Suprapubic skin (tissue), 4 donors: ENCODE measurements at places on chromosomes 16 and 17. TPM values are rescaled to one million over a fixed set of nuclear protein-coding genes. Genes with fewer than 3 reads are reported as not detected.

MPV17L gene
- total RNA-seq: 14.8 TPM

AOC2 gene
- 5.5 TPM for total RNA-seq

GRAP gene
- 2.4 TPM for total RNA-seq

DPEP3 gene
- not detected for total RNA-seq

GJD3 gene
- not detected for total RNA-seq

CCDC200 gene
- not detected for total RNA-seq

HBA2 gene
- total RNA-seq: 13.0 TPM

MYCBPAP gene
- total RNA-seq: 0.42 TPM

SLFN13 gene
- 2.2 TPM for total RNA-seq

WSB1 gene
- total RNA-seq: 62.9 TPM

ZNF48 gene
- 6.3 TPM for total RNA-seq

DNA sequence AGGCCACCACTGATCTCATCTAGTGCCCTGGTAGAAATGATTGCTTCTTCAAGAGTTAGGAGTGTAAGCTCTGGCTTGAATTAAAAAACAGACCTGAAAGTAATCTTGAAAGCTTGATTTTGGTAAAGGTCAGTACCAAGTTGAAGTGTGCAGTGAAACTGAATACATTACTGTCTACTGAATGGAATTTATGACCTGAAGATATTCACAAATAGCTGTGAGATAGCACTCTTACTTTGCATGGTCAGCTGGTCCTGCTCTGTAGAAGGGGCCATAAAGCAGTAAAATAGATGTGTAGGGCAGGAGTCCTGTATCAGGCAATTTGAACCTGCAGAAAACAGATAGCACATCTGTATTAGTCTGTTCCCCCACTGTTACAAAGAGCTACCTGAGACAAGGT, 78.6 kb downstream of the MYH13 start:
- peaks cover 14% of the 10 kb centered on the region for H3K4me1 ChIP-seq
- no peak for DNase-seq
- no peak overlapping the region for H3K4me3 ChIP-seq
- H3K36me3 ChIP-seq: no peaks in the 10 kb centered on the region
- no peak overlapping the region for H3K27ac ChIP-seq

DNA sequence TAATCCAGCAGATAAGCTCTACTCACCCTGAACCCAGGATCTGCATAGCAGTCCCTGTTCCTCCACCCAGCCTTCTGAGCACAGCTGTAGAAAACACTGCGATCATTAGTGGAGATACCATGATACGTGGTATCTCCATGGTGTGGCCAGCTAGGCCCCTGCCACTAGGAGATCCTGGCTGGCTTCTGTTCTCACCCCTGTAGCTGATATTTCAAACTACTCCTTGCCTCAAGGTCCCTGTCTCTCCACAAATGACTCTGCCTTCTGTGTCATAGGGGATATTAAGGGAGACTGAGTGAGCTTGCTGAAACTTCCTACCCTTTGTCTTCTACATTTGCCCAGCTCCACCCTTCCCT, 44.3 kb downstream of the ERN1 start:
- no peaks in the 10 kb centered on the region for H3K27me3 ChIP-seq
- no peak overlapping the region for H3K27ac ChIP-seq
- DNase-seq: no peak
- peaks cover 37% of the 10 kb centered on the region for H3K4me1 ChIP-seq
- H3K4me3 ChIP-seq: no peak overlapping the region
- H3K36me3 ChIP-seq: no peaks in the 10 kb centered on the region

DNA sequence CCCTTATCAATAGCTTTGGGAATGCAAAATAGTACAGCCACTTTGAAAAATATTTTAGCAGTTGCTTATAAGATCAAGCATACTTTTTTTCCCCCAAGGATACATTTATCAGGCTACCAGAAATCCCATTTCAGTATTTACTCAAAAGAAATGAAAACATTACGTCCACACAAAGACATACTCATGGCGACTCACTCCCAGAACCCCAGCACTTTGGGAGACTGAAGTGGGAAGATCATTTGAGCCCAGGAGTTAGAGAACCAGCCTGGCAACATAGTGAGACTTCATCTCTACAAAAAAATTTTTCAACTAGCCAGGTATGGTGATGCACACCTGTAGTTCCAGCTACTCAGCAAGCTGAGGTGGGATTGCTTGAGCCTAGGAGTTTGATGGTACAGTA, 5.9 kb downstream of the SKA2 start:
- H3K4me3 ChIP-seq: no peak overlapping the region
- no peaks in the 10 kb centered on the region for H3K36me3 ChIP-seq
- no peak overlapping the region for H3K27ac ChIP-seq
- no peaks in the 10 kb centered on the region for H3K27me3 ChIP-seq

GRCh38 chr17:3602499-3602898, 6.7 kb downstream of the TRPV1 start:
- H3K27ac ChIP-seq: no peak overlapping the region
- H3K27me3 ChIP-seq: no peaks in the 10 kb centered on the region
- H3K4me3 ChIP-seq: no peak overlapping the region

DNA sequence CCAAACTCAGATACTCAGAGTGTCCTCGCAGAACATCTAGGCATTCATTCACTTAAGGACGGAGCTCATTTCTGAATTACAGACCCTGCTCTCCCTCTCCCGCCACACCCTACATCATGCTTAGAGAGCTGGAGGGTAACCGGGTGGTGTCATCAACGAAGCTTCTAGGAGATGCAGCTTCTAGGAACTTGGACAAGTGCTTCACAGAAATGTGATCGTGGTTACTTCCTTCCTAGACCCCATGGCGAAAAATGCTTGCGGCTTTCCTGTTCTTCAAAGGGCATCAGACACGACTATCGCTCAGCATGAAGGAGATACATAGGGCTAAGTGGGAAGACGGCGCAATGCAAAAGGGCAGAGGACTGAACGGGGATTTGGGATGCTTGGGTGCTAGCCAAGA, 126.8 kb downstream of the ZFHX3 start:
- peaks cover 7% of the 10 kb centered on the region for H3K4me1 ChIP-seq
- H3K27ac ChIP-seq: no peak overlapping the region
- H3K27me3 ChIP-seq: no peaks in the 10 kb centered on the region

- no peaks in the 10 kb centered on the region for H3K27me3 ChIP-seq
- H3K4me3 ChIP-seq: no peak overlapping the region
- DNase-seq: no peak
- H3K27ac ChIP-seq: no peak overlapping the region
Measured at GRCh38 chr17:71176928-71177443, 943.8 kb upstream of the SOX9 start.

- peaks cover 35% of the 10 kb centered on the region for H3K4me1 ChIP-seq
- H3K36me3 ChIP-seq: no peaks in the 10 kb centered on the region
- H3K27ac ChIP-seq: peak overlapping the region; percentile 91
- no peaks in the 10 kb centered on the region for H3K27me3 ChIP-seq
Measured at GRCh38 chr17:75550139-75550465, 24.6 kb downstream of the LLGL2 start.

- H3K36me3 ChIP-seq: no peaks in the 10 kb centered on the region
- H3K4me1 ChIP-seq: peaks cover 5% of the 10 kb centered on the region
- no peaks in the 10 kb centered on the region for H3K27me3 ChIP-seq
- no peak overlapping the region for H3K27ac ChIP-seq
- no peak overlapping the region for H3K4me3 ChIP-seq
- DNase-seq: no peak
Measured at GRCh38 chr17:59416184-59416583, 84.7 kb downstream of the YPEL2 start.

DNA sequence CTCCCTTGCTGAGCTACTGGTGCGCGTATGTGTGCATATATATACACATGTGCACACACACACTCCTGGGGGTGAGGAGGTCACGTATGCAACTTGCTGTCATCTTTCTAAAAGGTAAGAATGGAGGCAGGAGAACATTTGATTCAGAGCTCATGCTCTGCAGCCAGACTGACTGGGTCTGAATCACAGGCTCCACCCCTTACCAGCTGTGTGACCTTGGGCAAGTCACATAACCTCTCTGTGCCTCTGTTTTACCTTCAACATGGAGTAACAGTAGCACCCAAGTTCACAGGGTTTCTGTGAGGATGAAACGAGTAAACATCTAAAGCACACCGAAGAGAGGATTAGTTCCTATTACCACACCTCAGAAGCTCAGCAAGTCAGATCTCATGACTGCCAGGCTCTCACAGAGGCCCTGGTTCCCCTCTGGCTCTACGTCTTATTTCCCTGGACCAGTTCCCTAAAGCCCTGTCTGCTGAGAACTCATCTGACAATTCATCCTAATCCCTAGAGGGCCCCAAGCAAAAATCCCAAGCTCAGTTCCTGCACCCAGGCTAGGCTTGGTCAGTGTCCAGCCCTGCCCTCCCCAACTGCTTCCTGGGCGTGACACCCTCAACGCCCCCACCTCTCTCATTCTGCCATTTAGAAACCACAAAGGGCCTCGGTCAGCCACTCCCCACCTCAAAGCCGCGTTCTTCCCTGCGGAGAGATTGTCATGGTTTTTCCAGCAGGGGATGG, 28.7 kb downstream of the ABR start:
- no peaks in the 10 kb centered on the region for H3K27me3 ChIP-seq
- peaks cover 22% of the 10 kb centered on the region for H3K4me1 ChIP-seq
- DNase-seq: no peak
- no peak overlapping the region for H3K4me3 ChIP-seq

DNA sequence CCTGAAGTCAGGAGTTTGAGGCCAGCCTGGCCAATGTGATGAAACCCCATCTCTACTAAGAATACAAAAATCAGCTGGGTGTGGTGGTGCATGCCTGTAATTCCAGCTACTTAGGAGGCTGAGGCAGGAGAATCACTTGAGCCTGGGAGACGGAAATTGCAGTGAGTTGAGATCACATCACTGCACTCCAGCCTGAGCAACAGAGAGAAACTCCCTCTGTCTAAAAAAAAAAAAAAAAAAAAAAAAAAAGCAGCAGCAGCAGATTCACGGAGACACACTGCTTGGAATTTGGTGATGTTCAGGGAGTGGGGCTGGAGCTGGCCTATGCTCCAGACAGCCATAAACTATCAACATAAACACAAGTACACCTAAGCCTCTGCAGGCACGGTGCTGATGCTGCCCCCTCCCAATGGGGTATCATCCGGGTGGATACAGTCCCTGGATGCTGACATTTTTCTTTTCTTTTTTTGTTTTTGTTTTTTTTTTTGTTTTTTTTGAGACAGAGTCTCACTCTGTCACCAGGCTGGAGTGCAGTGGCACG, 39.6 kb upstream of the RHOT1 start:
- no peak overlapping the region for H3K27ac ChIP-seq
- H3K36me3 ChIP-seq: no peaks in the 10 kb centered on the region
- H3K4me1 ChIP-seq: no peaks in the 10 kb centered on the region

DNA sequence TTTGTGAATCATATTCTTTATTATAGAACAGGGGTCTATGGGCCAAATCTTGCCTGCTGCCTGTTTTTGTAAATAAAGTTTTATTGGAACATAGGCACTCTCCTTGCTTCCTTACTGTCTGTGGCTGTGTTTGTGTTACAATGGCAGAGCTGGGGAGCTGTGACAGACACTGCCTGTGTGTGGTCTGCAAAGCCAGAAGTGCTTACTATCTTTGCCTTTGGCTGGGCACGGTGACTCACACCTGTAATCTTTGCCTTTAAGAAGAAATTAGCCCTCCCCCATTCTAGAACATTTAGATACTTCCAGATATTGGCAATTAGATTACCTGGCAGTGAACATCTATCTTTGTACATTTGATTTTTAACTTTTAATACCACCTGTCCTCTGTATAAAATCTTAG, 308.3 kb downstream of the FOXL1 start:
- no peaks in the 10 kb centered on the region for H3K36me3 ChIP-seq
- H3K4me3 ChIP-seq: no peak overlapping the region
- H3K27me3 ChIP-seq: peaks cover 48% of the 10 kb centered on the region
- H3K4me1 ChIP-seq: no peaks in the 10 kb centered on the region
- H3K27ac ChIP-seq: no peak overlapping the region

GRCh38 chr17:72474243-72474642, 353.4 kb downstream of the SOX9 start:
- H3K4me3 ChIP-seq: no peak overlapping the region
- DNase-seq: no peak
- no peaks in the 10 kb centered on the region for H3K36me3 ChIP-seq
- peaks cover 23% of the 10 kb centered on the region for H3K4me1 ChIP-seq
- H3K27ac ChIP-seq: no peak overlapping the region

GRCh38 chr16:86499889-86500707, 10.2 kb upstream of the FOXF1 start:
- DNase-seq: no peak
- H3K36me3 ChIP-seq: no peaks in the 10 kb centered on the region
- peaks cover 100% of the 10 kb centered on the region for H3K27me3 ChIP-seq

GRCh38 chr16:51710905-51711563, 560.0 kb upstream of the SALL1 start:
- H3K4me3 ChIP-seq: no peak overlapping the region
- no peaks in the 10 kb centered on the region for H3K27me3 ChIP-seq
- no peak for DNase-seq
- no peaks in the 10 kb centered on the region for H3K36me3 ChIP-seq

DNA sequence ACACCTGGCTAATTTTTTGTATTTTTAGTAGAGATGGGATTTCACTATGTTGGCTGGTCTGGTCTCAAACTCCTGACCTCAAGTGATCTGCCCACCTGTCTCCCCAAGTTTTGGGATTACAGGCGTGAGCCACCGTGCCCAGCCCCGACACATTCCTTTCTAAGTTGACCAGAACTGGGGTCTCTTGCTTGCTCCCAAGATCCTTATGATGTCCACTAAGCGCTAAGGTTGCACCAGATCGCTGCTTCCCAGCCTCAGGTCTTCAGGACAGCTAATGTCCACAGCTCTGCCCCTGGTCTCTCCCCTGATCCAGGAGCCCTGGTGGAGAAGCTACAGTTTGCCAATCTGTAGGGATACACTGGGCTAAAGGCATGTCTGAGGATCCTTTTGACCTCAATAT, 29.5 kb downstream of the NSMCE1 start:
- no peak overlapping the region for H3K27ac ChIP-seq
- DNase-seq: no peak
- no peak overlapping the region for H3K4me3 ChIP-seq
- peaks cover 3% of the 10 kb centered on the region for H3K36me3 ChIP-seq
- no peaks in the 10 kb centered on the region for H3K27me3 ChIP-seq

DNA sequence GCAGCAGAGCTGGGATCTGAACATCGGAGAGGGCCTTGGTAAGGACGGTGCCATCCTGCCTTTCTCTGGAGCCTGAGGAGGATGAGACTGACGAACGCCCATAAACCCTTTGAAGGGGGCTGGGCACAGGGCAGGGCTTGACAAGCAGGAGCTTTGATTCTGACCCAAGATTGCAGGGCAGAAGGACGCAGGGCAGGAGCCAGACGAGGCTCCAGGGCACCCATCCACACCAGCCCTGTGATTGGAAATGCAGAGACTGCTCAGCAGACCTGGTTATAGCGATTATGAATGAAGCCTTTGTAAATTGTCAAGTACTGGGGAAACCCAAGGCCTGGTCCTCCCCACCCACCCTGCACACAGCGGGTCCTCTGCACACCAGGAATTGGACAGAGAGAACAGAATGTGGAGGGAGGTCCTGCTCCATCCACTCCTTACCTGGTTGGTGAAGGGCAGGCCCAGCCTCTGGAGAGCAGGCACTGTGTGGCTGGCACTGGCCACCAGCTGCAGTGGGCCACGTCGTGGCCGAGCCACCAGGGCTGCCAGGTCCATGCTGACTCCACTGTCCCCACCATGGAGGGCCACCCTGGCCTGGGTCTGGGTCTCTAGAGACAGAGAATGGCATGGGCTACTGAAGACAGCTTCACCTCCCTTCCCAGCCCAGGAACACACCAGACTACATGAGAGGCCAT, 68.8 kb downstream of the RMI2 start:
- H3K27me3 ChIP-seq: no peaks in the 10 kb centered on the region
- no peak overlapping the region for H3K27ac ChIP-seq
- H3K4me1 ChIP-seq: peaks cover 4% of the 10 kb centered on the region
- DNase-seq: no peak
- no peaks in the 10 kb centered on the region for H3K36me3 ChIP-seq
- H3K4me3 ChIP-seq: no peak overlapping the region
